Effector memory CD8-positive, alpha-beta T cell (primary cell): ENCODE measurements at places on chromosomes 6 and 20.

DNA sequence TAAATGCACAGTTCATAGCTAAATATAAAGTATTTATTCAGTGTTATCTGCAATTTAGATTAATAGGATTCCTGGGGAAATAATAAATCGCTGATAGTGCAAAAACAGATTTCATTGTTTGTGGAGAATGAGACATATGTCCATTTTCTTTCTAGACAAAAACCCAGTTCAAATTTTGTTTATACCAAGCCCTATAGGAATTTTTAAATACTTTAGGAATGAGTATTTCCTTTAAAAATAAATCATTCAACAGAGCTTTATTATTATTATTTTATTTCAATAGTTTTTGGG, 86.5 kb downstream of the METTL24 start:
- no peak for DNase-seq

- no peak for DNase-seq
These were observed 100.9 kb upstream of the CCN2 start for GRCh38 chr6:132052096-132052495.

GRCh38 chr20:13260650-13261279, 39.7 kb downstream of the ISM1 start:
- DNase-seq = no peak

DNA sequence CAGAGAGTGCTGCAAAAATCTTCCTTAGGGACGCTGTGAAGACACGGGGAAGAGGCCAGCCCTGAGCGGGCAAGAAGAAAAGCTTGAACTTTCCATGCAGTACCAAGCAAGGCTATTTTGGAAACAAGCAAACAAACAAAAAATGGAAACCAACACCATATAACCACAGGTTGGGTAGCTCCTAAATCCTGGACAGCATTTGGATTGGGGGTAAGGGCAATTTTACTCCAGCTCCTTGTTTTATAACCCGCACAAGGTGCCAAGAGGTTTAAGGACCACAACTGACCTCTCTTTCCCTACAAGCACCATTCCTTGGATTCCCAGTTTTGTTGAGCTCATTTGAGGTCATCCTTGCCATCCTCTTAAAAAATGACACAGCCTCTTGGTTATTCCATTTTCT, 31.4 kb upstream of the SMIM29 start:
- no peak for DNase-seq

- no peak for DNase-seq
These were observed 54.6 kb upstream of the DDR1 start for GRCh38 chr6:30829639-30830255.

DNA sequence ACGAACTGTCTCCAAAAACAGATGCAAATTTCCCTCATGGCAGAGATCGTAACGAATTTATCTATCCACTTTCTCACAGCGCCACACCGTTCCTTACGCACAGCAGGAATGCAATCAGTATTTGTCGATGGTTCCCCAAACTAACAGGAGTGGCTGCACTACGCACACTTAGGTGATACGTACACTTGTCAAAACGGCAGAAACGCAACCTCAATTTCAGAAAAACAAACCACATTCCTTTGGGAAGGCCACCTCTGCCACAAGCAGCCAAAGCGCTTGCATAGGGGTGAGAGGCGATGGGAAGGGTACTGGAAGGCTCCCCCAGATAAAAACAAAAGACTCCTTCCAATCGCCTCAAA, 638 bp downstream of the MDN1 start:
- DNase-seq = no peak

- no peak for DNase-seq
These were observed 147.6 kb upstream of the TAB2 start for GRCh38 chr6:149169761-149170511.

GRCh38 chr20:18404172-18404571, 62.7 kb downstream of the DZANK1 start:
- DNase-seq = no peak

DNA sequence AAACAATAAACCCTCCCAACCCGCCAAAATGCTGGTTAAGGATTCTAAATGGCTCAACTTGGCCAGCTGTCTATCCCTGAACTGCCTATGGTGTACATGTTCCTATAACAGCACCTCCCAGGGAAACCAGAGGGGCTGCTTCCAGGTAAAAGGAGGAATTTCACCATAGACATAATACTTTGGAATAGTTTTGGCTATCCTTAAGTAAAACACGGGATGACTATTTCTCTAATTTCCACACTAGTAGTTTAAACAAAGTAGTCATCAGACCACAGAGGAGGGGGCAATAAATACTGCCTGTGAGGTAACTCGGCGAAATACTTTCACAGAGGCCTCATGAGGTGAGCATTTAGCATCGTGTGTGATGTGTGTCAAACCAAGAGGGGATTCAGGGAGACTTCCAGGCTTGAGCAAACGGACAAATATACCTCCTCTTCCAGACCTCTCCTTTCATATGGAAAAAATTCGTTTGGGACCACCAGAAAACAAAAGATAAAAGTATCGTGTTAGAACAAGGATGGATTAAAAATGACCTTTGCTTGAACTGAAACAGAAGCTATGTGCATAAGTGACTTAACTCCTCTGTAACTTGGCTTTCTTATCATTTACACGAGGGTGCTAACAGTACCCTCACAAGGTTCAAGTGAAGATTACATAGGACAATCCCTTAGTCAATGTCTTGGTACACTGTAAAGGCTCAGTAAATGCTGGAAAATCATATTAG, 1.0 kb upstream of the XRN2 start:
- DNase-seq = no peak

- DNase-seq = no peak
These were observed 1.5 kb downstream of the ABT1 start for GRCh38 chr6:26598267-26598666.

GRCh38 chr6:149179431-149179830, 138.1 kb upstream of the TAB2 start:
- no peak for DNase-seq

GRCh38 chr6:51788121-51788520, 299.3 kb downstream of the PKHD1 start:
- no peak for DNase-seq
